Midbrain (tissue), 1 donor: ENCODE measurements at places on chromosomes 3 and 15.

GRCh38 chr3:131033480-131034080, 6.9 kb downstream of the NEK11 start:
- DNase-seq = peak; percentile 30

- no peak for DNase-seq
Measured at GRCh38 chr3:175015056-175015635, 156.0 kb downstream of the NAALADL2 start.

DNA sequence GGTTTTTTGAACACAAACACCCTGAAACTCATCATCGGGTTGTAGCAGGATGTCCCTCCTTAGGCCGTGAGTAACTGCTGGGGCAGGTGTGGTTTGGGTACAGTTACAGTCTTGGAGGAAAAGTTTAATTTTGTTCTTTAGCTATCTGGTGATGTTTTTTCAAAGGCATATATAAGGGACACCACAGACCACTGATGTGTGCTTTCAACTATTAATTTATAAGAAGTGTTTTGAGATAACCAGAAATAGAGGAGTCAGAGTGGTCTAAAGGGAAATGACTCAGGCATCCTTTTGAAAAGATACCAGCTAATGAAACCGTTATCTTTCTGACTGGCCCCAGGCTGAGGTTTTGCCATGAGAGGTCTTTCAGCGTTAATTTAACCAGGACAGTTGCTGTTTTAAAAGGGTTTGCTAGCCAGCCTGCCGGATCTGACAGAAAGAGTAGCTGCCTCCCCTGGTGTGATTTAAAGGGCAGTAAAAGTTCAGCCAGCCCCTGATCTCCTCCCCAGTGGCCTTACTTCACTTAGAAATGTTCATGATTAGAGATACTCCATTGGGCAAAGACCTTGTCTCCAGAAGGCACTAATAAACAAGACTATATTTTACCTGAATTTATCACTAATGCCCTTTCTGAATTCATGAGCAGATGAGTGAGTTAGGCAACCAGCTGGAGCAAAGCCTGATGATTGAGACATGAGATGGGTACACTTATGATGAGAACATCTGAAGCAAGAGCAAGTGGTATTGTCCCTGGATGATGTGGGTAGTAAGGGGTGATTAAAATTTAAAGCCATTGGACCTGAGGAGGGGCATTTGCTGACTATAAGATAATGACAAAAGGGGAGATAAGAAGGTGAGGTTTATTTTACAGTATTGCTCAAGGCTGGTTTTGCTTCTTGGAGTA, 482.5 kb upstream of the TBL1XR1 start:
- DNase-seq = no peak

DNA sequence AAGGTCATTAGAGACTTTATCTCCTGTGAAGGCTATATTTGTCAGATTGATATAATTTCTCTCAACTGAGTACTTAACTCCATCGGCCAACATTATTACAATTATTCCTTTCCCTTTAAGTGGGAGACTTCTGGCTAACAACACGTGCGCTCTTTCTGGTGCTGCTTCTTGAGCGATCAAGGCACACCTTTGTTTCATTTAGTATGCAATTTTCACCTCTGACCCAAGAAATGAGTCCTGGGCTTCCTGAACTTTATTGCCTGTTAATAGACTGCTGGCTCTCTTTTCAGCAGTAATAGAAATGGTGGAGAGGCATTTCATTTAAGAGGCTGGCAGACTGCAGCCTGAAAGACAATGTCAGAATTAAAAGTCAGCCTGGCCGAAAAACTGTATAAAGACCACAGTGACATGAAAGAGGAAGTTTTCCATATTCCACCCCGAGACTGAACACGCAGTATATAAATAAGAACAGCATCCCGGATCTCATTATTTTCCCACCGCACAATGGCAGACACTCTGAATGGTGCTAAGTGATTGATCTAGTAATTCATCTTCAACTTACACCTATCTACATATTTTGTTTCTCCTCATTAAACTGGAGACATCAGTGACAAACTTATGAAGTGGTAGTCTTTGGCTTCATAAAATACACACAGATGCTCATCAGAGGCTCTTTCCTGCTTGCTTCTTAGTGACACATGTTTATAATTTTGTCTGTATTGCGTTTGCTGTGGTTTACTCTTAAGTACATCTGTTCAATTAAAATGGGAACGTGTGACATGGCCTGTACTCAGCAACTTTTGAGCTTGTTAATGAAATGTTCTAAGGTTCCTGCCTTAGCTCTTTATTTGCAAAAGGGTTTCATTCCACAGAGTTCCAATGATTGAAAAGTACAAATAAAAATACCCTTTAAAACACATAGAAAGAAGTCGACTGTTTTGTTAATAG, 299.9 kb downstream of the MECOM start:
- no peak for DNase-seq

DNA sequence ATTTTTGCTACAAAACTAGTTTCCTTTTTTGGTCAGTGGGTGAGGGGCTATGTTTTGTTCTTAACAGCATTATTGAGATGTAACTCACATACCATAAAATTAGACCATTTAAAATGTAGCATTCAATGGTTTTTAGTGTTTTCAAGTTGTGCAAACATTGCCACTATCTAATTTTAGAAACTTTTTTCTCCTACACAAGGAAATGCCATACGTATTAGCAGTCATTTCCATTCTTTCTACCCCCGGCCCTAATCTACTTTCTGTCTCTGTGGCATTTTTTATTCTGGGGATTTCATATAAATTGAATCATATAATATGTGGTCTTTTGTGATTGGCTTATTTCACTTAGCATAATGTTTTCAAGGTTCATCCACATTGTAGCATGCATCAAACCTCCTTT, 55.0 kb upstream of the TIPARP start:
- DNase-seq = no peak

- DNase-seq = peak; percentile 94
Measured at GRCh38 chr3:179347345-179348194, at the start of gene MFN1. Gene MFN1, plus strand, starts transcription at chr3:179347709. Its CDS starts 1,143 bp downstream, at chr3:179348852.

DNA sequence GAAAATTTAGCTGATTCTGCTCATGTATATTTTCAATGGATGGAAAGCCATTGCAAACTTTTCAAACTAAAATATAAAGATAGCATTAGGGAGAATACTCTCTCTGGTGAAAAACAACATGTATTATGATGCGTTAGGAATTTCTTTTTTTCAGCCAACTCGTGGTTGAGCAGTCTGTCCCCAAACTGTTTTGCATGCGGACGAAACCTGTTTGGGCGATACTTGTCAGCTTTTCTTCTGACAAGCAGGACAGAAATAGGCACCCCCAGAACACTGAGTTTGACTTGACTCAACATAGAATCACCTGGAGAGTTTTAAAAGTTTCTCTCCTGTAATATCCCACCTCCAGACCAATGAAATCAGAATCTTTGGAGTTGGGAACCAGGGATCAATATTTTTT, 417.5 kb upstream of the TPRG1 start:
- DNase-seq = no peak
